ENCODE measurements at places on chromosomes 1 and 21.

DNA sequence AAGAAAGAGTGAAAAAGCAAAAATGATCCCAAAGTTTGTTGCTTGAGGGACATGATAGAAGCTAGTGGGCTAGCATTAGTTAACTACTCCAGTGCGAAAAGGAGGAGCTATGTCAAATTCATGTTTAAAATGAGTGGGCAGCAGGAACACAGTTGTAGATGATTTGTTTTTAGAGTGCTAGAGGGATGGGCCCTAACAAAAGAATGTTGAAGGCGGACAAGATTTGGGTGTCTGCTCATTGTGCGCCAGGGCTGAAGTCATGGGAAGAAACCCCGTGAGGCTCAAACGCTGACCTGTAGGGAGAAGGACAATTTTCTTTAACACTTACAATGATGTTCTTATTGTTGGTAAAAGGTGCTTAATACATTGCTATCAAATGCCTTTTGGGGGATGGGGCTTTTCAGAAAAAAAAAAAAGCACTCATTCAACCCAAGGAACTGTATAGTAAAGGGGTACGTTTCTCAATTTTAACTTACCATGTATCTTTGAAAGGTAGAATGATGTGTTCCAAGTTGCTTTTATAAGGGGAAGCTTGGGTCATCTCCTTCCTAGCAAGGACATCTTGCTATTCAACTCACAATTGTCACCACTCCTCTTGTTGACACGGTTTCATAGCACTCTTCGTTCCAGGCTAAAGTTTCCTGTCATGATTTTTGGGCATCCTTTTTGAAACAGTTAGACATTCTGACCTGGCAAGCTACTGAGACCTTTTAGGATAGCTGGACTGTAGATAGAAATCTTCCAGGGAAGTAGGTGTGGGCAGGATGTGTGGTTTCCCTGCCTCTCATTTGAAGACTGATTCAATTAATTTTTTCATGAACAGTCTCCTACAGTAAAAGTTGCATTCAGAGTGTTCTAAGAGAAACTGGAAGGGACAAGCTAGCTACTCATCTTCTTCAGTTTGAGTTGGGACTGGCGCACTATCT lies 53.0 kb upstream of the CNN3 start:
- no peak for DNase-seq

DNA sequence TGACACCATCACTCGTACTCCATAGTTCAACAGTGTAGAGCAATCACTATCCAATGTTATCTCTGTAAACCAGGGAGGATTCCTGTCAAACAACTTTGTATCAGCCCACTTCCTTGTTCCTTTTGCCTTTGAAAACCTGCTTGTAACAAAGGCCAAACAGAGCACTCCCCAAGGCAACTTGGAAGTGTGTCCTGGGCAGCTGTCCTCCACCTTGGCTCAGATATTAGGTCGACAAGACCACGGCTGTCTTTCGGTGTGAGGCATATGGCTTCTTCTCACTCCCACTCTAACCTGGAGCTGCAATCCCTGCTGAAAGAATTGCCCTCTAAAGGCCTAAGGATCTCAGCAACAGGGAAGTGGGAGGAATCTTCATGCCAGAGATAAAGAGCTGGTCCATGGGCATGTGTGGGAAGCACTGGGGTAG lies 66.7 kb downstream of the ITPKB start:
- no peak for DNase-seq

- no peak for DNase-seq
Observed at GRCh38 chr1:162406811-162407210, 5.1 kb downstream of the SH2D1B start.

DNA sequence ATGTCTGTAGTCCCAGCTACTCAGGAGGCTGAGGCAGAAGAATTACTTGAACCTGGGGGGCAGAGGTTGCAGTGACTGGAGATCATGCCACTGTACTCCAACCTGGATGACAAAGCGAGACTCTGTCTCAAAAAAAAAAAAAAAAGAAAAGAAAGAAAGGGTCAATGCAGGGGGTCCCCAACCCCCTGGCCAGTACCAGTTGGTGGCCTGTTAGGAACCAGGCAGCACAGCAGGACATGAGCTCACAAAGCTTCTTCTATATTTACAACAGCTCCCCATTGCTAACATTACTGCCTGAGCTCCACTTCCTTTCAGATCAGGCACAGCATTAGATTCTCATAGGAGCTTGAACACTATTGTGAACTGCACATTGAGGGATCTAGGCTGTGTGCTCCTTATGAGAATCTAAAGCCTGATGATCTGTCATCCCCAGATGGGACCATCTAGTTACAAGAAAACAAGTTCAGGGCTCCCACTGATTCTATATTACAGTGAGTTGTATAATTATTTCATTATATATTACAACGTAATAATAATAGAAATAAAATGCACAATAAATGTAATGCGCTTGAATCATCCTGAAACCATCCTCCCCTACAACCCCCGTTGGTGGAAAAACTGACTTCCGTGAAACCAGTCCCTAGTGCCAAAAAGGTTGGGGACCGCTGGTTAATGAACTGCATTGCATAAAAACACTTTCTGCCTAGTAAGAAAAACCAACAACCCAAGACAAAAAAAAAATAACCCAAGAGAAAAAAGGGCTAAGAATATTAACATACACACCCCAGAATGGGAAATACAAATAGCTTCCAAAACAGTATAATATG lies 2.8 kb downstream of the ZBTB8OS start:
- DNase-seq: no peak

- no peak for DNase-seq
Observed at GRCh38 chr1:13543451-13544220, 29.8 kb upstream of the LRRC38 start.
